Right atrium auricular region (tissue), 2 donors: ENCODE measurements at places on chromosomes 1 and 21. TPM values are rescaled to one million over a fixed set of nuclear protein-coding genes. Genes with fewer than 3 reads are reported as not detected.

The MEGF6 gene
- total RNA-seq, result 14.9 TPM

The MX1 gene
- total RNA-seq, result 8.5 TPM

The ITGB2 gene
- total RNA-seq, result 63.6 TPM

The LCE5A gene
- not detected for total RNA-seq

The ANP32E gene
- total RNA-seq, result 19.0 TPM

The GPR37L1 gene
- not detected for total RNA-seq
